Naive thymus-derived CD4-positive, alpha-beta T cell (primary cell): ENCODE measurements at places on chromosomes 3 and 15. TPM values are rescaled to one million over a fixed set of nuclear protein-coding genes. Genes with fewer than 3 reads are reported as not detected.

The KBTBD13 gene
- total RNA-seq: not detected

The GPR62 gene
- not detected for total RNA-seq

The MUSTN1 gene
- 0.59 and 1.3 TPM in 2 replicates for total RNA-seq

The SNX22 gene
- total RNA-seq: 1.3 TPM

GRCh38 chr15:42144841-42145375, 11.5 kb downstream of the PLA2G4F start:
- H3K27ac ChIP-seq: no peak overlapping the region
- H3K4me1 ChIP-seq: no peaks in the 10 kb centered on the region
- DNase-seq: no peak
- no peaks in the 10 kb centered on the region for H3K36me3 ChIP-seq

GRCh38 chr3:4754180-4755086, 224.8 kb upstream of the BHLHE40 start:
- peaks cover 14% of the 10 kb centered on the region for H3K36me3 ChIP-seq
- H3K4me3 ChIP-seq: no peak overlapping the region
- H3K4me1 ChIP-seq: no peaks in the 10 kb centered on the region

- H3K4me3 ChIP-seq: no peak overlapping the region
- no peaks in the 10 kb centered on the region for H3K4me1 ChIP-seq
- H3K27ac ChIP-seq: no peak overlapping the region
Measured at GRCh38 chr15:80856809-80857377, 77.7 kb downstream of the CEMIP start.

- H3K4me3 ChIP-seq: no peak overlapping the region
- DNase-seq: no peak
- no peak overlapping the region for H3K27ac ChIP-seq
- H3K36me3 ChIP-seq: no peaks in the 10 kb centered on the region
- peaks cover 4% of the 10 kb centered on the region for H3K4me1 ChIP-seq
Measured at GRCh38 chr3:127546554-127546953, 44.0 kb downstream of the TPRA1 start.

- no peaks in the 10 kb centered on the region for H3K4me1 ChIP-seq
- no peaks in the 10 kb centered on the region for H3K27me3 ChIP-seq
- no peak overlapping the region for H3K4me3 ChIP-seq
- no peak for DNase-seq
- H3K27ac ChIP-seq: no peak overlapping the region
- no peaks in the 10 kb centered on the region for H3K36me3 ChIP-seq
Measured at GRCh38 chr15:87118435-87118834, 1038.8 kb downstream of the AGBL1 start.

DNA sequence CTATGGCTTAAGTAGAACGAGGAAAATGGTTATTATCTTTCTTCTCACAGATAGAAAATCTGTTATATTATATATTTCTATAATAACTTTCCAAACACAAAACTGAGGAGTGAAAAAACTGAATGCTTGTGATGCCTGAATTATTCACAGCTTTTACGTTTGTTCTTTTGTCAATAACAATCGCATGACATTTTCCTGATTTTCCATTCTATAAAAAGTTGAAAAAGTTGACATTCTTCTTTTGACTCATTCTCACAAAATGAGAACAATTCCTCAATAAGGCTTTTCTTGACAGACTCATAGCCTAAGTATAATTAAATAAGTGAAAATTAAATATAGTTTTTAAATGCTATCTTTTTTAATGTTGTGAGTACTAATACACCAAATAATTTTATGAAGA, 288.8 kb upstream of the TGFBR2 start:
- no peaks in the 10 kb centered on the region for H3K36me3 ChIP-seq
- no peaks in the 10 kb centered on the region for H3K4me1 ChIP-seq
- H3K4me3 ChIP-seq: no peak overlapping the region
- DNase-seq: no peak
- no peaks in the 10 kb centered on the region for H3K27me3 ChIP-seq

DNA sequence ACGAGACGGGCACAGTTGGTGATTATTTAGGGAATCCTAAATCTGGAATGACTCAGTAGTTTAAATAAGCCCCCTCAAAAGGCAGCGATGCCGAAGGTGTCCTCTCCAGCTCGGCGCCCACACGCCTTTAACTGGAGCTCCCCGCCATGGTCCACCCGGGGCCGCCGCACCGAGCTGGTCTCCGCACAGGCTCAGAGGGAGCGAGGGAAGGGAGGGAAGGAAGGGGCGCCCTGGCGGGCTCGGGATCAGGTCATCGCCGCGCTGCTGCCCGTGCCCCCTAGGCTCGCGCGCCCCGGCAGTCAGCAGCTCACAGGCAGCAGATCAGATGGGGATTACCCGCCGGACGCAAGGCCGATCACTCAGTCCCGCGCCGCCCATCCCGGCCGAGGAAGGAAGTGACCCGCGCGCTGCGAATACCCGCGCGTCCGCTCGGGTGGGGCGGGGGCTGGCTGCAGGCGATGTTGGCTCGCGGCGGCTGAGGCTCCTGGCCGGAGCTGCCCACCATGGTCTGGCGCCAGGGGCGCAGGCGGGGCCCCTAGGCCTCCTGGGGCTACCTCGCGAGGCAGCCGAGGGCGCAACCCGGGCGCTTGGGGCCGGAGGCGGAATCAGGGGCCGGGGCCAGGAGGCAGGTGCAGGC, 318.0 kb downstream of the FGF12 start:
- no peak overlapping the region for H3K27ac ChIP-seq
- H3K27me3 ChIP-seq: no peaks in the 10 kb centered on the region
- H3K4me3 ChIP-seq: no peak overlapping the region

DNA sequence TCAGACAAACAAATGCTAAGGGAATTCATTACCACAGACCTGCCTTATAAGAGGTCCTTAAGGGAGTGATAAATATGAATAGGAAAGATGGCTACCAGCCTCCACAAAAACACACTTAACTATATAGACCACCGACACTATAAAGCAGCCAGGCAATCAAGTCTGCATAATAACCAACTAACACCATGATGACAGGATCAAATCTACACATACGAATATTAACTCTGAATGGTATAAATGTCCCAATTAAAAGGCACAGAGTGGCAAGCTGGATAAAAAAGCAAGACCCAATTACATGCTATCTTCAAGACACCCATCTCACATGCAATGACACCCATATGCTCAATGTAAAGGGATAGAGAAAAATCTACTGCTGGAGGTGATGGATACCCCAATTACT, 221.1 kb downstream of the SCAPER start:
- no peak overlapping the region for H3K4me3 ChIP-seq
- no peaks in the 10 kb centered on the region for H3K36me3 ChIP-seq
- H3K4me1 ChIP-seq: no peaks in the 10 kb centered on the region
- H3K27me3 ChIP-seq: no peaks in the 10 kb centered on the region
